ENCODE measurements at places on chromosomes 1 and 21.

DNA sequence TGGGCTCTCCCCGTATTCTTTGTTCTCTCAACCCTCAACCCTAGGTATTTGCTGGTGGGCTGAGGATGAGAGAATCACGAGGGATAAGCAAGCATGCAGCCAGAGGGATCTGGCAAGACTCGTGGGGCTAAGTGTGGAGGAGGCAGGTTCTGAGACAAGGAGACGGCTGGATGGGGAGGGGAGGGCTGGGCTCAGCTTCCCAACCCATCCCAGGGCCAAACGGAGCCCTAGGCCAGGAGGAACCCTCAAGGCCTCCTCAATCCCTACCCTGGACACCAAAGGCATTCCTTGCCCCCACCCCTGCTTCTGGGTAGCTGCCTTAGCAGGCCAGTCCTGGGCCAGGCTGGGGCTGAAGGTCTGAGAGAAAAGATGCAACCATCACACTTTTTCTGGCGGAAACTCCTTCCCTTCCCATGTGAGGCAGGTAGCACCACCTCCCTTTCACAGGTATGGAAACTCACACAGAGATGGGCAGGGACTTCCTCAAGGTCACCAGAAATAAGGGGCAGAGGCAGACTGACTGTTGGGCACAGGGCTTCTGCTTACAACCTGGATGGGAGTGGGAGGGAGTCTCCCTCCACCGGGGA is 6.2 kb downstream of the MEF2D start:
- DNase-seq = no peak

GRCh38 chr1:43953361-43953760 is 6.6 kb downstream of the IPO13 start:
- no peak for DNase-seq

- peak; percentile 41 for DNase-seq
Measured at GRCh38 chr21:42980312-42981213, 6.2 kb downstream of the PKNOX1 start.

DNA sequence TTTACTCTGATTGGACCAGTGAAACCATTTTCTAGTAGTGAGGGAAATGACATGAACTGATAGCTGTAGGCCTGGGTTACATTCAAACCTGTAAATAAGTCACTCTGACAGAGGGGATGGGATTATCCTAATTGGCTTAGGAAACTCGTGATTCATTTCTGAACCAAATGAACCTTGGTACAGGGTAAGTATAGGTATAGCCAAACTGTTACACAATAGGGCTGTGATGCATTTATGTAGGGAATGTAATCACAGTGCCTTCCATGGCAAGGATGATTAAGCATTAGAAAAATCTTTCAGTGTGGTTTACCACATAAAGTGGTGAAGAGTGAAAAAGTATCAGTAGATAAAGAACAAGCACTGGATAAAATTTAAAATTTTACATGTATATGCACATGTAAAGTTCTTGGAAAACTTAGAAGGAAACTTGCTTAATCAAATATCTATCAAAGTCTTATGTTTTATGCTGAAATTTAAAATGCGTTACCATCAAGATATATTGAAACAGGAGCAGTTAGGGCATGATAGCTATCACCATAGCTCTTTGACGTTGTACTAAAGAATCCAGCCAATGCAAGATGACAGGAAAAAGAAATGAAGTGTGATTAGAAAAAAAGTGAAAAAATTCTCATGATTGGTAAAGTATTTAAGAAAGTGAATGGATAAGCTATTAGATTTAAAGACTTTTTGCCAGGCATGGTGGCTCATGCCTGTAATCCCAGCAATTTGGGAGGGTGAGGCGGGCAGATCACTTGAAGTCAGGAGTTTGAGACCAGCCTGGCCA is 63.0 kb downstream of the RABGAP1L start:
- DNase-seq = no peak

- no peak for DNase-seq
Measured at GRCh38 chr21:33855190-33855589, 60.4 kb downstream of the ATP5PO start.

- no peak for DNase-seq
Measured at GRCh38 chr1:197342669-197343068, 74.6 kb downstream of the CRB1 start.

- peak; percentile 73 for DNase-seq
Measured at GRCh38 chr1:33256471-33257206, at the start of gene ZNF362. Gene ZNF362, plus strand, starts transcription at chr1:33256492. Its CDS starts 14,083 bp downstream, at chr1:33270575.

DNA sequence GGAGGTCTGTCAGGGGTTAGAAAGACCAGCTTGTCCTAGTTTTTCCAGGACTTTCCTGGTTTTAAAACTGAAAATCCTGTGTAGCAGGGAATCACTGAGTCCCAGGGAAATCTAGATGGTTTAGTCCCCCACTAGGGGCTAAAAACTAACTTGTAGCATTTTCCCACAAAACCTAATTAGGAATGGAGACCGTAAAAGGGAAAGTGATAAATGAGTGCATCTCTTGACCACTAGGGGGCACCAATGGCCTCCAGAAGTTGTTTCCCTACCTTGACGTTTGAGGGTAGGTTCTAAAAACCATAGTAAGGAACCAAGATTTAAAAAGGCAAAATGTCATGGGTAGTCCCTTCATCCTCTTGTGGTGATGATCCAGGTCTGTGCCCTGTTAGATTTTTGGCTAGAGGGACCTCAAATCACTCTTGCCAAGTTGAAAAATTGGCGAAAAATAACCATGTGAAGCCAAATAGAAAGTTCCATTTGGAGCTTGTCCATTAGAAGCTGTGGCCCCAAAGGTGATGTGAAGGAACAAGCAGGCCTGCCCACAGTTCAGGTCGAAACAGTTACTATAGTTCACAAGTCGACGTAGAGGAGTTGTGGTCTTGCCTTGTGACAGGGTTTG is 24.5 kb downstream of the CLIC6 start:
- peak; percentile 73 for DNase-seq

DNA sequence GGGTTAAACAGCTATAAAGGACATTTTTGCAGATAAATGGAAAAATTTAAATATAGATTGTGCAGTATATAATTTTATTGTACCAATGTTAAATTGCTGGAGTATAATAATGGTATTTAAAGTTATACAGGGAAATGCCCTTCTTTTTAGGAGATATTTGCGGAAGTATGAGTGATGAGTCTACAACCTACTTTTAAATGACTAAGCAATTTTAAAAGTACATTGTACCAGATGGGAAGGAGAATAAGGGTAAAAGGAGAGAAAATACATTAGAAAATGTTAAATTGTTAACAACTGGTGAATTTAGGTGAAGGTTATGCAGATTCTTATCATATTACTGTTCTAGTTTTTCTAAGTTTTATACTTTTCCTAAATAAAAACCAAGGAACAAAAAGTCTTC is 91.8 kb downstream of the ZZZ3 start:
- peak; percentile 15 for DNase-seq

DNA sequence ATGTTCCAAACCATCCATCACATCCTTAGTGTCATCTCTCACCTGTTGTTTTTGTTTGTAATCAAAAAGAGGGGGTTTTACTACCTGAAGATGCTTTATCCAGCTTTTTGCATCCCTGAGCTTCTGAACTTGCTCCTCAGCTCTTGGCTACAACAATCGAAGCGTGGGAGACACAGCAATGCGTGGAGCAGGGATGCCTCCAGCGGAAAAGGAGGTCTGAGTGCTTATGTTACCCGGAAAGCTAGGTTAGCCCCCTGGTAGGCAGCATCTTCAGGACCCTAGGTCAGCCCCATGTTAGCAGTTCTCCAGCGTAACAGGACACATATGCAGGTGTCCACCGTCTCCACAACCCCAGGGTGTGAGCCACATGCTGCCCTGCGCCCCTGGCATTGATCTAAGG is 141.5 kb downstream of the RRAGC start:
- DNase-seq = no peak

- DNase-seq = peak; percentile 79
Measured at GRCh38 chr1:166975361-166976129, at the start of gene ILDR2. Gene ILDR2, minus strand, starts transcription at chr1:166975540. Its CDS starts 272 bp downstream, at chr1:166975268.

- DNase-seq = no peak
Measured at GRCh38 chr1:108644984-108645383, 15.9 kb downstream of the HENMT1 start.

DNA sequence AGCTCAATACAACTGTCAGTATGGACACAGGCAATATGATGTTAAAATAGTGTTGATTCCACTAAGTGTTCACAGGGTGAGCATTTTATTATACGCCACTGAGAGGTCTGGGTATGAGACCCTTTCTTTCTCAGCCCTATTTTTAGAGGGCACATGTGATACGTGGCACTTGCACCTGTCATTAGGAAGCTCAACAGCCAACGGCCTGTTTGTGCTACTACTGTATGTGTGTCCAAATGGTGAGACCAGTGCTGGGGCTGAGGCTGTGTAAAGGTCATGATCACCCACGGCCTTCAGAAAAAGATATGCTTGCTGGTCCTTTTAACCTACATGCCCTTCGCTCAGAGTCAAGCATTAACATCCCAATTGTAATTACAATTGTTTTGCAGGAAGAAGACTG is 176.2 kb downstream of the DUSP10 start:
- no peak for DNase-seq

- DNase-seq = peak; percentile 93
Measured at GRCh38 chr1:202861420-202862132, 27.4 kb downstream of the RABIF start.

DNA sequence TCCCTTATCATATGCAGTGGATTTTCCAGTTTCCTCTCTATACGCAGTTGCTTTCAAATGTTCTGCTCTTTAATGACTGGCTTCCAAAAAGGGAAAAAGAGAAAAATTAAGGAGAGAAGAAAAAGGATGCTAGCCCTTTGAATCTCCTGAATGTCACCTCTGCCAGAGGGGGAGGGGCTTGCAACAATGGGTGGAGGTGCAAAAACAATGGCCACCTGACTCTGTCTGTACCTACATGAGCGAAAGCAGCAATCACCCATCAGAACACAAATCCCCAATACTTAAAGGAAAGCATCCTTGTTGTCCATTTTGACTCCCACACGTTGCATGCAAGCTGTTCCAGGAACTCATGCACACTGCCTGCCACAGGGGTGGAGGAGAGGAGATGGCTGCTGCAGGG is 61.2 kb downstream of the CCDC30 start:
- DNase-seq = no peak

DNA sequence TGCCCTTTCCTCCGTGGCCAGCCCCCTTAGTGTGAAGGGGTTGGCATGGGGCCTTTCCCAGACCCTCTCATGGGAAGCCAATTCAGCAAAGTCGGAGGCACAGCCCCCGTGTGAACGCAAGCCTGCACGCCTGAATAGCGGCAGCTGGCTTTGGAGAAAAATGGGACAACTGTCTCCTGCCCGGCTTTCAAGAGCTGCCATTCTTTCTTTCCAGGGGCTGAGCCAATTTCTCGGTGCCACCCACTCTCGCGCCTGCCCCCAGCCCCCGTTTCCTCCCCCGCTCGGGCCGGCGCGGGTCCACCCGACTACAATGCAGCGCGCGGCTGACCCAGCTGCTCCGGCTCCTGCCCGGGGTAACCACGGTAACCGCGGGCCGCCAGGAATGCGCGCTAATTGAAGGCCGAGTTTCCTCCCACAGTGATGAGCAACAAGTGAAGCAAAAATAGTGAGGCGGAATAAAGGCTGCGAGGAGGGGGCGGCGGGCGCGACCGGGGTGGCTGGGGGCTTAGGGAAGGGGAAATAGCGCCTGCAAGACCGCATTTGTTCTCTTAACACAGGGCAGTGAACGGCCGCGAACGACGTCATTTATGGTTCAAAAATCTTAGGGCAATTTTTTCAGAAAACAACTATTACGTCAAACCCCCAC is 27.8 kb downstream of the ILDR2 start:
- peak; percentile 31 for DNase-seq

DNA sequence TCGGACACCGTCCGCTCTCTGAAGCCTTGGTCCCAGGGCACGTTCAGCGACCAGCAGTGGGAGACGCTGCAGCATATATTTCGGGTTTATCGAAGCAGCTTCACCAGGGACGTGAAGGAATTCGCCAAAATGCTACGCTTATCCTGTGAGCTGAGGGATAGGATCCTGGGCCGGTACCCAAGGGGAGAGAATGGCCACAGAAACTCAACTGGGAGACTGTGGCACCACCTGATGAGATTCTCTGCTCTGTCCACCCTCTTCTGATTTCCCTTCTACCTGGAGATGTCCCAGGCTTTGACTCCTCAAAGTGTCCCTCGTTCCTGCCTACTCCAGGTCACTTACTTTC is 855 bp downstream of the CD1D start:
- DNase-seq = no peak

GRCh38 chr1:201317551-201317950 is 34.2 kb downstream of the PKP1 start:
- no peak for DNase-seq

DNA sequence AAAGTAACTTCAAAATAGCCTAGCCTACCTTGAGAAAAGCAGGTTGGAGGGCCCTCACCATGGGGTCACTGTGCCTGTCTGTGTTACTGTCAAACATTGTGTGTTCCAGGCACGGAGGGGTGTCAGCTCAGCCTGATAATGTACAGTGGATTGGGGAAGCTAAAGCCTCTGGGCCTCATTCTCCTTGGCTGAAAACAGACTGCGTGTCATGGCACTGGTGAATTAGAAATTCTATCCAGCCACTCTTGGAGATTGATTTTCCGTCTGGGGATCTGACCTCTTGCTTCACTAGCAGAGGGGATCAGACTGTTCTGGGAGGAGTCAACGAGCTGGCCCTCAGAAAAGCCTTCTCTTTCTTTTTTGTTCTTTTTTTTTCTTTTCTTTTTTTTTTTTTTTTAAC is 123.5 kb upstream of the HOOK1 start:
- DNase-seq = no peak

DNA sequence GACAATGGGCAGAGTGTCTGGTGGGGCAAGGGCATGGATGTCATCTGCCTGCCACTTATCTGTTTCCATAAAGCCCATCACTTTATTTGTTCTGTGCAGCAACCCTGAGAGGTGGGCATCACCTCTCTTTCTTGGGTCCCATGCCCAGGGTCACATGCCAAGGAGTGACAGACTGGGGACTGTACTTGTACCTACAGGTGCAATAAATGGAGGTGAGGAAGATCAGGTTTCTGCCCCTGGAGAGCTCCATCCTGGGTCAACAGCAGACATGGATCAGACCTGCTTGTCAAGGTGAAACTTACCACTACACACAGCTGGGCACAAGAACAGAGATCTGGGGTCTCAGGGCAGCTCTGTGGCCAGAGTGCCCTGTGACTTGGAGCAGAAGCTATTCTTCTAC is 18.4 kb upstream of the PRDM16 start:
- no peak for DNase-seq

- DNase-seq = no peak
Measured at GRCh38 chr1:22163137-22163536, 20.2 kb upstream of the WNT4 start.

- DNase-seq = no peak
Measured at GRCh38 chr1:170864238-170864637, 71.1 kb upstream of the MROH9 start.
